ENCODE measurements at places on chromosomes 1 and 21.

- DNase-seq, result no peak
These were observed 18.5 kb upstream of the BTG3 start for GRCh38 chr21:17631195-17631594.

GRCh38 chr21:14096577-14096976, 114.2 kb downstream of the LIPI start:
- no peak for DNase-seq

- DNase-seq, result no peak
These were observed 96.6 kb downstream of the EDEM3 start for GRCh38 chr1:184658055-184658454.

DNA sequence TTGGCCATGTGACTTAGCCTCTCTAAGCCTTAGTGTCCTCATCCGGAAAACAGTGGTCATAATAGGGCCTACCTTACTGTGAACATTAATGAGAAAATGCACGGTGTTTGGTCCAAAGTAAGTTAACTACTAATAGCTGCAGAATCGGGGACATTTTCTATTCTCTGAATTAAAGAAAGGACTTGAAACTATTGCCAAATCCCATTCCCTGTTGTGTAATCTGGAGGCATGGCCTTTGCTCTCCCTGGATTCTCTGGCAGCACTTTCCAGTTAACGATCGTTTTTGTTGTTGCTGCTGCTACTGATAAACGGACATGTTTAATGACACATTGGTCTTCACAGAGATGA, 30.5 kb downstream of the FMO4 start:
- DNase-seq, result no peak

DNA sequence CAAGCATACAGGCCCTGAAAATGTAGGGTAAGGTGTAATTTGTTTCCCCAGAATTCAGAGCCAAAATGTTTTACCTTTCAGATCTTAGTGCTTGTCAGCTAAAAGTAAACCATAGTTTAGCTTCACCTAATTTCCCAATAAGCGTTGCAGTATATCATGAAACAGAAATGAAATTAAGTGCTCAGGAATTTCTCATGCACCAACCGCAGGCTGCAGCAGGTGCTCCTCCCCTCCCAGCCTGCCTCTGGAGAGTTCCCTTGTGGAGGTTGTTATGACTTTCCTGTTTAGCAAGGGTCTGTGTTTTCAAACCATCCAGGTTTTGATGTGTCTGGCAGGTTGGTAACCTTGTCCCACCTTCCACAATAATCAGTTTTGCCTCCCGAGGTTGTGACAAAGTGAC, 118.5 kb downstream of the HLX start:
- no peak for DNase-seq

DNA sequence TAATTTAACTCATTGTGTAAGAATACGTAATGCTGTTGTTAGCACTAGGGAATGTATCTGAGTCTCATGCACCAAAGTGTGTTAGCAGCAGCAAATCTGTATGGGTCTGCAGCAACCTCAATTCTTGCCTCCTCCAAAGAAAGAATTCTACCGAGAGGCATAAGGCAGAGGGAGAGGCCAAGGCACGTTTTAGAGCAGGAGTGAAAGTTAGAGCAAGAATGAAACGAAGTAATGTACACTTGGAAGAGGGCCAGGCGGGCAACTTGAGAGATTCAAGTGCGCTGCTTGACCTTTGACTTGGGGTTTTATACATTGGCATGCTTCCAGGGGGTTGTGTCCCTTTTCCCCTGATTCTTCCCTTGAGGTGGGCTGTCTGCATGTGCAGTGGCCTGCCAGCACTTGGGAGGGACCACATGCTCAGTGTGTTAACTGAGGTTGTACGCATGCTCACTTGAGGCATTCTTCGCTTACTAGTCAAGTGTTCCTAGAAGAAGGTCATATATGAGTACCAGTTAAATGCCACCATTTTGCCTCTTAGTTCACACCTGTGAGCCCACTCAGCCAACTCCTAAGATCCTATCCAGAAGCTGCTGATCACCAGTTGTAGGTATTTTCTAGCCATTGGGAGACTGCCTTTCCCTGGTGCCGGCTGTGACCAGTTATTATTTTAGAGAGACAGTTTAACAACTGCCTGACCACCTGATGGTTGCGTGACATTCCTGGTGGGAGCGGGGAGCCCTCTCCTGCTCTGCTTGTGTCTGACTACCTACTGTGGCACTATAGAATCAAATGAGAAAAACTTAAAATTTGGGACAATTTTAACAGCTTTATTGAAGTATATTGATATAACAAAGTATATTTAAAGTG, 2.7 kb upstream of the CNN3 start:
- DNase-seq, result no peak

- no peak for DNase-seq
These were observed 5.9 kb upstream of the ATP1A2 start for GRCh38 chr1:160109686-160110085.

DNA sequence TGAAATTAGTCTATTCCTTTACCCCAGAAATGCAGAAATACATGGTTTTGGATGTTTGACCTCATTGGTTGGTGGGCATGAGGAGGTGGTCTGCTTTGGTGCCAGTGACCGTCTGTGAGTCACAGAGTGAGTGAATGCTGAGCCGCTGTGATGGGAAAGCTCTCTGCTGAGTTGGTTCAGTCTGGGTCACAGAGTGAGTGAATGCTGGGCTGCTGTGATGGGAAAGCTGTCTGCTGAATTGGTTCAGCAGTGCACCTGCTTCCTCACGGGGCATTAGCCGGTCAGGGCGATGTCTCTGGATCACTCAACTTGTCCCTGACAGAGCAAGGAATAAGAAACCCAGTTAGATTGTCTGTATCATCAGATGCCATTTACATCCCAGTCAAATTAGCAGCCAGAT, 40.8 kb downstream of the ADARB1 start:
- no peak for DNase-seq

- no peak for DNase-seq
These were observed 65.8 kb downstream of the ATP5PO start for GRCh38 chr21:33849834-33850233.

- no peak for DNase-seq
These were observed 154.3 kb downstream of the PDE4B start for GRCh38 chr1:65946960-65947359.

DNA sequence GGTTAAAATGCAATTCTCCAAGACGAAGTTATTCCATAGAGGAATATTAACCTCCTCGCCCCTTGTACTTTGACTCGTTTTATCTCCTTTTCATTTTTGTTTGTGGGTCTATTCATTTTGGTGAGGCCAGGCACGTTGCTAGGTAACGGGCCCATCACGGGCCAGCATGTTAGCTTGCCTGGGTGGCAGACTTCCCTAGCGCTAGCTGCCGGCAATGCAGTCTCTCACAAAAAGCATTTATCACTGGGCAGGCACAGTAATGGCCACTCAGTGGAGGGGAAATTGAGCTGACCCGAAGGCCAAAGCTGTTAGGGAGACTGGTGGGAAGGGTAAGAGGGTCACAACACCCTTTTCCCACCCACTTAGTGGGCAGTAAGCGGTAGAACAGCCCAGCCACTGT, 234.4 kb upstream of the FOXD3 start:
- DNase-seq, result no peak
